Skin of body (tissue), 3 donors: ENCODE measurements at places on chromosomes 2 and 18.

DNA sequence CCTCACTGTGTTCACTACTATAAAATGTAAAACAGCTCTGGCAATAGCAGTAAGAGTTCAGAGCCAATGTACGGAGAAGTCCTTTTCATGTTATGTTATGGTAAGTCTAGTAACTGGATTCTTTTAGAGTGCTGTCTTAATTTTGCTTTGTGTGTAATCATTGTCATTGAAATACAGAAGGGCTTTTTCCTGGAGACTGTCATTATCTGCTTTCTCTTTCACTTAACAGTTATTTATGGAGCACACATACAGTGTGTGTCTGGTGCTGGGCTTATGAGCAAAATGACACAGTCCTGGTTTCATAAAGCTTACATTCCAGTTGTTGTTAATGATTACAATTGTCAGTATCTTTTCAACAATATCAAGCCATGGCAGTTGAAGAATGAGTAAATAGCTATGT is 95.5 kb downstream of the CCDC102B start:
- no peak for DNase-seq

GRCh38 chr18:9989481-9989880 is 75.7 kb downstream of the VAPA start:
- DNase-seq: no peak

GRCh38 chr2:172270278-172271079 is 156.9 kb upstream of the ITGA6 start:
- no peak for DNase-seq

- peak; percentile 50 for DNase-seq
Measured at GRCh38 chr18:2932247-2933181, 80.4 kb downstream of the LPIN2 start.

GRCh38 chr18:63322206-63322605 is 2.6 kb upstream of the BCL2 start:
- no peak for DNase-seq

GRCh38 chr2:27552941-27553340 is 29.9 kb upstream of the ZNF512 start:
- no peak for DNase-seq

DNA sequence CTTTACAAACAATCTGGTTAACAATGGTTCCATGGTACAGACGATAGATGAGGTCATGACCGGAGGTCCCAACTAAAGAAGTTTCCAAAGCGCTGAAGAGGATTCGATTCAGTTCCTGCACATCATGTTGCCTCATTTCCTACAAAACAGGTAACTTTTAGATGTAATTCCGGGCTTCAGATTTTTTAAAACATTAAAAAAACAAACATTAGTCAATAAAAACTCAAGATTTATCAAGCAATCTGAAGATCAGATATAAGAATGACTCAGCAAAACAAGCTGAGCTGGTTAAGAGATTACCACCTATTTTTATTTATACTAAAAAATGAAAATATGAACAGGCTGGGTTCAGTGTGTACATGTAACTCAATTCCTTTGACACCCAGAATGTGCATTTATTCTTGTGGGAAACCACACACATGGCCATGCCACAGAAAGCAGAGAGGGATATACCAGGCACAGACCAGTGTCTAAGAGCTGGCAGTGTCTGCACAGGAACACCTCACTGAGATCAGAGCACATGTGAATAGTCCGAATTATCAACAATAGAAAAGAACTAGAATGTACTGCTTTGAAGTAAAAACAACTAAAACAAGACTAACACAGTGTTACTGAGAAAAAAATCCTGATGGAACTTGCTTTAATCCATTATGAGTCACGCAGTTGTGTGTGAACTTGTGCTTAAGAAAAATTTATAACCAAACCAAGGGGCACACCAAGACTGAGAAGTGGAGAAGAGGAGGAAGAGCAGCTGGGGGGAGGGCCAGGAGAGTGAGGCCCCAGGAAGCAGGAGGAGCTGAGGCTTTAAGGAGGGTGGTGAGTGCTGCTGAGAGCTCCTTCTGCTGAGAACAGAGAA is 9.5 kb downstream of the USP40 start:
- DNase-seq: no peak

DNA sequence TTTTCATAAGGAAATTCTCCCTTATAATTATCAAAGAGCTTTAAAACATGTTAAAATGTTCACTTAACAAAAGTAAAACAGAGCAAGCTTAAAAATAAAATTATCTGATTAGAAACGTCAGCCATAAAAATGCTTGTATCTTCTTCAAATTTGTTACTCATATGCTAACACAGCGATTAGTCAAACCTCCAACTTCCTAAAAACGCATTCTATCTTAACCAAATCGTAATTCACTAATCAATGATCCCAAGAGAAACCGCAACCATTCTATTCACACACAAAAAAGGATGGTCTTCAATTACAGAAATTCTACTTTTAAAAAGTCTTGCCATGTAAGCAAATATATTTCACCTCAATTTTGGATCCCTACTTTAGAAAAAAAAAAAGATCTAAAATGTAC is 1.9 kb downstream of the STK17B start:
- DNase-seq: no peak

GRCh38 chr18:46563317-46563716 is 93.7 kb downstream of the LOXHD1 start:
- DNase-seq: no peak

- DNase-seq: no peak
Measured at GRCh38 chr2:19494241-19494640, 135.8 kb upstream of the OSR1 start.

DNA sequence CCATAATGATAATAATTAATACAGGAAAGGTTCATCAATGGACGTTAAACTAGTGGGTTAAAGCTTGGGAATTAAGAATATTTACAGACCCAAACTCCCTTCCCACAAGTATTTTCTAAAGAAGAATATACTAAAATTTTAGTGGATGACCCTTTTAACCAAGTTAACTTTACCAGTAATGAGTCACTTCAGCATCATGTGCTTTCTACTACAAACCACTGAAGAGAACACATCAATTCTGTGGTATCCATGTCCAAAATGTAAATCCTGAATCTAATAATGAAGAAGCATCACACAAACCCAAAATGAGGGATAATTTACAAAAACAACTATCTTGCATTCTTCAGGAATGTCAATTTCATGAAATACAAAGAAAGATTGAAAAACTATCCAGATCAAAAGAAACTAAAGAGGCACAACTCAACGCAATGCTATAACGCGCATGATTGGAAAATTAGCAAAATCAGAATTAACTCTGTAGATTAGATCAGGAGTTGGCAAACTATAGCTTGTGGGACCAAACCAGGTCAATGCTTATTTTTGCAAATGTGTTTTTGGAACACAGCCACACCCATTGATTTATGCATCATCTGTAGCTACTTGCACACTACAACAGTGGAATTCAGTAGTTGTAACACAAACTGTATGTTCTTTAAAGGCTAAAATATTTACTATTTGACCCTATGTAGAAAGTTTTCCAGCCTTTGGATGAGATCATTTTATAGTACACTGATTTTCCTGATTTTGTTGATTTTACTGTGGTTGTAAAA is 27.5 kb downstream of the COPS8 start:
- DNase-seq: no peak

DNA sequence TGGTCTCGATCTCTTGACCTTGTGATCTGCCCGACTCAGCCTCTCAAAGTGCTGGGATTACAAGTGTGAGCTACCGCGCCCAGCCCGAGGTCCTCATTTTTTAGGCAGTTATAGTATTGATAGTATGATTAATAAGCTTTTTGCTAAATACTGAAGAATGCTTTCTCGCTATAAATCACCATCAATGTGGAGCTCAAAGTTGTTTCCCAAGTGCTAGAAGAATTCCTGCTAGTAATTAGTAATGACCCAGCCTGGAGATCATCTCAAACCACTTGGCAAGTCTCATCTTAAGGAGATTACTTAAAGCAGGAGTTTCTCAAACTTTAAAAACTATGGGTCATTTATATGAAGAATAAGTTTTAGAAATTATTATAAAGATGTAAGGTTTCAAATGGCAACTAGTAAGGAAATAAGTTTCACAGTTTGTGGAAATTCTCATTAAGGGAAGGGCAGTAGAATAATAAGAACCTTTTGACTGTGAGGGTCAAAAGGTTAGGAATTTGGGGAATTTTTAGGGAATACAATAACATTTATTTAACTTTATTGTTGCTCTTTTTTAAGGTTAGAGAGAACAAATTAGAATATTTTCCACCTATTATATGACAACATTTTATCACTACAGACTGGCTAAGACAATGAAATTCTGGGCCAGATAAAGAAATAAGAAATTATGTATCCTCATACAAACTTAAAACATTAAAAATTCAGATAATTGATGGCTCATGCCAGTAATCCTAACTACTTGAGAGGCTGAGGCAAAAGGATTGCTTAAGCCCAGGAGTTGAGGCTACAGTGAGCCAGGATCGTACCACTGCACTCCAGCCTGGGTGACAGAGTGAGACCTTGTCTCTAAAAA is 148.6 kb upstream of the MAP3K20 start:
- DNase-seq: no peak

DNA sequence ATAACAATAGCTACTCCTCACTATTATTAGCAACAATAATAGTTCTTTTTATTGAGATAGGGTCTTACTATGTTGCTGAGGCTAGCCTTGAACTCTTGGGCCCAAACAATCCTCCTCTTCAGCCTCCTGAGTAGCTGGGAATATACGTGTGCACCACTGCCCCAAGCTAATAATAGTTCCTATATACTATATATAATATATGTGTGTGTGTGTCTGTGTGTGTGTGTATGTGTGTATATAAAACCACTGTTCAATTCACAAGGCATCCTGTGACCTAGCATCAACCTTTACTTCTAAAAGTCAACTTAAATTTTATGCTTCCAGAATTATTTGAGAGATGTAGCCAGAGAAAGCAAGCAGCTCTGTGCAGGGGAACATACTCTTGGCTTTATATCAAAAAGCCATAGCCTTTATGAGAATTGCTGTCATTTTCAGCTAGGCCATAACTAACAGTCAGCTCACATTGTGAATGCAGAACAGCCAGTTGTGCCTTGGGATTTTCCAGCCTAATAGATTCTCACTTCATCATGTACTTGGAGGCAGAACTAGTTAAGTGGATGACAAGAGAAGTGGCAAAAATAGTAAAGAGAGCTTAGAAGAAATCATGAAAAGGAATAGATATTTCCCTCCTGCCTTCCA is 665.5 kb downstream of the NYAP2 start:
- DNase-seq: peak; percentile 33

DNA sequence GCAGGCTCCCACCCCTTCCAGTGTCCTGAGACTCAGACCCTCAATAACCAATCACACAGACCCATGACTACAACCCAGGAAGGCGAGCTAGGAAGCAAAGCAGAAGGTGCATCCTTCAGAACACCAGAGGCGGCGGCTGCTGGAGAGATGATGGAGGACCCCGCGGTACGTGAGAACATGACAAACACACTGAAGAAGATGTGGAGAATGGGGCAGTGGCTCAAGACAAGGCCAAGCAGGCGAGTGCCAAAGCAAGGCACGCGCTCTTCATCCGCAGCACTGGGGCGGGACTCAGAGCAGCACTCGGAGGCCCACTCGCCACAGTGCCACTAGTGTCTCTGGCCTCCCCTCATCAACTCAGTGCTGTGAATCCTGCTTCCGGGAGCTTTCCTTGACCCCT is 13.7 kb downstream of the ERFE start:
- DNase-seq: no peak

GRCh38 chr2:54577944-54578647 is 122.0 kb downstream of the SPTBN1 start:
- DNase-seq: peak; percentile 40

GRCh38 chr2:239381709-239382134 is 19.1 kb downstream of the HDAC4 start:
- DNase-seq: no peak

- DNase-seq: no peak
Measured at GRCh38 chr2:190847504-190848081, 33.0 kb upstream of the GLS start.

DNA sequence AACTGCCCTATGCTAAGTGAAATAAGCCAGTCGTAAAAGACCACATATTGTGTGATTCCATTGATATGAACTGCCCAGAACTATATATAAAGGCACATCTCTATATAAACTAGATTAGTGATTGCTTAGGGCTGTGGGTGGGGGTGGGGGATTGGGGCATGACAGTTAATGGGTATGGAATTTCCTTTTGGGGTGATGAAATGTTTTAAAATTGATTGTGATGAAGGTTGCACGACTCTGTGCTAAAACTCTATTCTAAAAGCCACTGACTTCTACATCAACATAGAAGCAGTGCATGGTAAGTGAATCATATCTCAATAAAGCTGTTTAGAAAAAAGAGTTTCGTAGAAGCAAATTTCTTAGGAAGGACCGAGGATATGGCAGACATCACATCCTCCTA is 53.0 kb downstream of the CDCA7 start:
- no peak for DNase-seq

- no peak for DNase-seq
Measured at GRCh38 chr2:162636206-162636728, 202.3 kb downstream of the KCNH7 start.

GRCh38 chr2:230218421-230218820 is 1.4 kb downstream of the SP110 start:
- DNase-seq: no peak

- no peak for DNase-seq
Measured at GRCh38 chr2:112566104-112566503, 18.3 kb upstream of the CHCHD5 start.

DNA sequence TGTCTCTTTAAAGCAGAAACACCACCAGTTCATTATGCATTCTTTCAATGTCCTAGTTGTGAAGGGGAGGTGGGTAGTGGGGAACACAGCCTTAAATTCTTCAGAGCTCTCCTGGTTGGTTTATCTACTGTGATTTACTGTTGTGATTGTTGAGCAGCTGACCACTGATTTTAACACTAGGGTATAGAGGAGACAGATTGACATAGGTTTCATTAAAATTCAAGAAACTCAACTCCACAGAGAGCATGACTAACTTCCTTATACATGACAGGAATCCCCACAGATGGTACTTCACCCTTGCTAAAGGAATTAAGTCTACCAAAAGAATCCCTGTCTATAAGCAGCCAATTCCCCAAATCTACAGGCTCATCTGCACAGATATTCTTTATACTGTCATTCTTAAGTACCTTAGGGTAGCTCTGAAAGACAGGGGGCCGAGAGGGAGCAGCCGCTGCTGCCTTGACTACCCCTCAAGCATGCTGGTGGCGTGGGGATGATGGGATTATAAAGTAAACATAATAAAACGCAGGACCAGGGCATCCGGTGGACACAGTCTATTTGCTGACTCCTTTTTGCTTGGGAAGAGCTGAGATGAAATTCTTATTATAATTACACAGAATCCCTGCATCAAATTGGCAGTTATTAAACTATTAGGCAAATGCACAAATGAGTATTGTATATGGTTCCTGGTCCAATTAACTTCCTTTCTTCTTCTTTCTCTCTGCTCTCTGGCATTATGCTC is 1377.6 kb upstream of the PIK3C3 start:
- no peak for DNase-seq

GRCh38 chr2:109663721-109664120 is 49.6 kb downstream of the SOWAHC start:
- peak; percentile 85 for DNase-seq

DNA sequence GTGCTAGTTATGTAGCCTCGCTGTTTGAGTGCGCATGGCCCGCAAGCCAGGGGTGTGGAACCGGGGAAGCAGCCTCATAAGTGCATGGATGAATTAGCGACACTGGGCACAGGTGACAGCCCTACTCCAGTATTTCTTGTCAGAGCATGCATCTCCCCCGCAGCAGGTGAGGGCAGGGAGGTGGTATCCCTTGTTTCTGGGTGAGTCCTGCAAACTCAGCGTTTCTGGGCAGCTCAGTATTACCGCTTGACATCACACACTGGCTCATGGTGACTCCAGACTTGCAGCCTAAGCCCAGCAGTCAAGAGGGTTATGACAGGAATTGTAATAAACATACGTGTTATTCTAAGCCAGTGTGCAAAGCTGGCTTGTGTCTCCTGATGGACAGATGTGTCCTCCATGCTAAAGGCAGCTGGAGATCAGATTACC is 2.5 kb downstream of the CABLES1 start:
- peak; percentile 18 for DNase-seq

- DNase-seq: no peak
Measured at GRCh38 chr2:10454505-10454904, 6.4 kb upstream of the ODC1 start.
